NCI-H1092 treated with DMSO at 0.1 percent for 48 hours (cell line): ENCODE measurements at places on chromosomes 3 and 15.

GRCh38 chr3:120473896-120474675 is 23.3 kb upstream of the FSTL1 start:
- DNase-seq: no peak

DNA sequence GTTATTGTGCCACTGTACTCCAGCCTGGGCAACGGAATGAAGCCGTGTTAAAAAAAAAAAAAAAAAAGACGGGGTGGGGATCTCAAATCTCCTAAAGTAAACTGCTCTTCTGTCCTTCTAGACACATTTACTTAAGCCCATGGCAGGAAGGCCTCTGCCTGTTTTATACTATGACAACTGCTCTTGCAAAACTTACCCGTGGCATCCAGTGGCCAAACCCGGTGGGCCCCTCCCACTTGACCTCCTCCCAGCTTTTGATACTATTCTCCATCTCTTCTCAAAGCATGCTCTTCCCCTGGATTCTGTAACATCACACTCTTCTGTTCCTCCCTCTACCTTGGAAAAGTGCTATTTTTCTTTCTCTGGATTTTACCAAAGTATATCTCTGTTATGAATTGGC is 112.2 kb downstream of the RFTN1 start:
- DNase-seq: no peak

- DNase-seq: no peak
Measured at GRCh38 chr3:55755516-55756205, 268.6 kb upstream of the WNT5A start.

DNA sequence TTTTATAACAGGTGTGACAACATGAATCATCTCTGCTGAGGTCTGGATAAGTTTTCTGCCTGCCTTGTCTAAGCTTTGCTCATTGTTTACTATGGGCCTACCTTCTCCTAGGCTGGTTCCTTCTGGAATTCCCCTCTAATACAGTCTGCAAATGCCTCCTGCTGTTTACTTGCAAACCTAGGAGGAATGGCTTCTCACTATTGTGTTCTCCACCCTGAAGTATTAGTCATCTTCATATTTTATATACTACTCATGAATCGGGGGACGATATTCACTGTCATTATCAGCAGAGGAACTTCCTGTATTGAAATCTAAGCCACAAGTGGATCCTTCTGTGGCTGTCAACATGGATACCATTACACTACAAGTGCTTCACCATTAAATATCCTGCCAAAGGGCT is 154.8 kb downstream of the PLCL2 start:
- no peak for DNase-seq
